ENCODE measurements at places on chromosomes 2 and 18.

GRCh38 chr2:41598161-41598894, 449.5 kb upstream of the PKDCC start:
- no peak for DNase-seq

DNA sequence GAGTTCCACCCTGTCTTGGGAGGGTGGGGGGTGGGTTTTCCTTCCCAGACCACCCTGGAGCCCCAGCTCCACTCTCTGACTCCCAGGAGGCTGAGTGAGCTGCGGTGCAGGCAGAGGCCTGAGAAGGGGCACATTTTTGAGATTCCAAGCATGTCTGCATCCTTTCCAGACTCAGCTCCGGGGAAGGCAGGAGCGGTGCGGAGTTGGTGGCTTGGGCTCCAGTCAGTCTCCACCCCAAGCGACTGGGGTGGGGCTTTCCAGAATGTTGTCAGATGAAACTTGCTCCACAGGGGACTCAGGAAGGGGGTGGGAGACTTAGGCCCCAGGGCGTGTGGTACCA, 44.2 kb upstream of the HS6ST1 start:
- DNase-seq: no peak

DNA sequence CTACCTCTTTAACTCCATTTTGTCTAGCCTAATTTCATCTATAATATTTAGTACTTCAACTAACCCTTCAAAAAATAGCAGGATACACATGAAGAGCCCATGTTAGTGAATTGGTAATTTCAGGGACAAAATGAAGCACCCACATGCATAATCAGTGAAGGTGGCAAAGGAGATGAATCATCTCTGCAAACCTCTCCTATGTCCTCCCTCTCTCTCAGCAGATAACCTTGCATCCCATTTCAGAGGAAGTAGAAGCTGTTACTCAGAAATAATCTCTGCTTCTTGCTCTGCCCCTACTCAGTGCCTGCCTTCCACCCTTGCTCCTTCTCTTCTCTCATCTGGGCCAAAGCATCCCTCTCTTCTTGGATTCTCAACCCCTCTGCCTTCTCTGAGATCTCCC, 60.2 kb upstream of the CAVIN2 start:
- DNase-seq: no peak

- no peak for DNase-seq
Measured at GRCh38 chr18:73476031-73476430, 608.2 kb upstream of the NETO1 start.

GRCh38 chr2:186946896-186947467, 98.0 kb upstream of the ZSWIM2 start:
- DNase-seq: no peak
